ENCODE measurements at places on chromosomes 5 and 9. TPM values are rescaled to one million over a fixed set of nuclear protein-coding genes. Genes with fewer than 3 reads are reported as not detected.
A peak's percentile ranks its signal among the peaks of the same experiment; 100 is the strongest.

- DNase-seq: no peak
These were observed 50.4 kb upstream of the SYNPO start for GRCh38 chr5:150589862-150590601.

DNA sequence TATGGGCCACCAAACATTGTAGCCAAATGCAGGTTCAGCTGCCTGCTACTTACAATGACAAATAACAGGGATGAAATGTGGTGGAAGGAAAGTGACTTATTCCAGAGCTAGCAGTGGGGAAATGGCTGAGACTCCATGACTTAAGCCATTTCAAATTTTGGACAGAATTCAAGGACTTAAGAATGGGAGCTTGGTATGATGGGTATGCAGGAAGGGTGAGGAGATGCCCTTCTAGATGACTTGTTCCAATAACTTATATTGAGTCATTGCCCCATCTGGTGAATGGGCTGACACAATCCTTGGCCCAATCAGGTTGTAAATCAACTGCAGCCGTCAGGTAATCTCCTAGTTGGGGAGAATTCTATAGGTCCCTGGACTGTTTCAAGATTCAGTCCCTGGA is 230.7 kb upstream of the SGCD start:
- peak; percentile 72 for DNase-seq

DNA sequence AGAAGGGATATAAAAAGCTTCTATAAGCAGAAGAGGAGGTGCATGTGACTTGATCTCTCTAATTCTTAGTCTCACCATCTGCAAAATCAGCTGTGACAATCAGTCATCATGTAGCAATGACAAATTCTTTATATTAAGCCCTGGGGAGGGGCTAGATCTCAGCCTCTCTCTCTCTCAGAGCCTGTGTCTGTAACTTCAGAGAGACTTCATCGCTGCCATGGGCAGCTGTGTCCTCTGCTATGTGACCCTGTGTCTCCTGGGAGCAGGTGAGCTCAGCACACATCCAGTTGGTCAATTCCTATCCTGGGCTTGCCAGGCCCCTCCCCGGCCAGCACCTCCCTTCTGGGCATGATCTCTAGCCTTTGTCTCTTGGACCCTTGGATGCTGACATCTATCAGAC is 109.6 kb downstream of the ANKRD18B start:
- no peak for DNase-seq

GRCh38 chr9:99822806-99823591 is 1.3 kb downstream of the NR4A3 start:
- peak; percentile 48 for DNase-seq

The OTULIN gene
- total RNA-seq: 27.9 TPM

The ARL14EPL gene
- 0.17 TPM for total RNA-seq

The CARTPT gene
- total RNA-seq: not detected

The PCDHGA3 gene
- total RNA-seq: 0.14 TPM
